ENCODE measurements at places on chromosomes 7 and 10. TPM values are rescaled to one million over a fixed set of nuclear protein-coding genes. Genes with fewer than 3 reads are reported as not detected.

Gene WDR91
- polyA plus RNA-seq, result 3.0 TPM

Gene HTR7
- 0.17 TPM for polyA plus RNA-seq

Gene RAB18
- polyA plus RNA-seq, result 66.4 TPM

Gene LRRC17
- polyA plus RNA-seq, result 2.8 TPM

Gene PDGFA
- polyA plus RNA-seq, result 17.9 TPM

Gene IQUB
- 0.19 TPM for polyA plus RNA-seq

Gene GPR158
- not detected for polyA plus RNA-seq

Gene ZNF862
- polyA plus RNA-seq, result 6.9 TPM

Gene PNLIPRP1
- not detected for polyA plus RNA-seq

Gene PAPOLB
- polyA plus RNA-seq, result 0.03 TPM

Gene LIPN
- not detected for polyA plus RNA-seq

Gene PNLIP
- polyA plus RNA-seq, result 0.07 TPM

Gene RSPH10B
- 0.03 TPM for polyA plus RNA-seq

Gene ITPRID1
- not detected for polyA plus RNA-seq

Gene ASNS
- polyA plus RNA-seq, result 8.3 TPM

Gene LIPF
- polyA plus RNA-seq, result not detected

Gene RAMP3
- polyA plus RNA-seq, result 47.5 TPM

Gene SPDYE8
- polyA plus RNA-seq, result not detected

Gene TES
- polyA plus RNA-seq, result 10.3 TPM

Gene PRLHR
- not detected for polyA plus RNA-seq

Gene ZNF746
- polyA plus RNA-seq, result 5.5 TPM

Gene KLF14
- polyA plus RNA-seq, result 0.15 TPM

Gene GATA3
- polyA plus RNA-seq, result 1.0 TPM

Gene CRHR2
- 0.80 TPM for polyA plus RNA-seq

Gene LBX1
- not detected for polyA plus RNA-seq

Gene TWIST1
- polyA plus RNA-seq, result 1.1 TPM

Gene NEUROD6
- not detected for polyA plus RNA-seq

Gene SERPINE1
- 595 TPM for polyA plus RNA-seq

Gene GDF2
- polyA plus RNA-seq, result not detected

Gene CAV1
- polyA plus RNA-seq, result 297 TPM

Gene CFAP58
- polyA plus RNA-seq, result 0.62 TPM

Gene HHEX
- polyA plus RNA-seq, result 2.6 TPM

Gene CCDC172
- polyA plus RNA-seq, result not detected

Gene PHKG1
- 2.4 TPM for polyA plus RNA-seq
